AG08396 (cell line): ENCODE measurements at places on chromosomes 7 and 10.

DNA sequence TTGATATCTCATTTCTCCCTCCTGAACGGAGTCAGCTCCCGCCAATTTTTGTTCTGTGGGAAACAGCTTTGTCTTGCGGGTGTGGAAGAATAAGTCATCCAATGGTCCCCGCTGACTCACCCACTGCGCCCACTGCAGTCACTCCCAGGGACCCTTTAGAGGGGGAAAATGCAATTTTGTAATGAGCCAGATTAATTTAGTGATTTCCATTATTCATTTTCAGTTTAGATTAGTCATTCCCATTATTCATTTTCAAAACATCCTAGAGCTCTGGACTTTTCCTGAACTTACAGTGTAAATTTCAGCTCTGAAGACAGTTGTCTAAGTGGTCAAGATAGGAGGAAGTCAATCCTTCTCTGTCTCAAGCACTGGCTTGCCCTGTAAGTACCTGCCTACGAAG lies 154.9 kb upstream of the TMEM72 start:
- DNase-seq: no peak

DNA sequence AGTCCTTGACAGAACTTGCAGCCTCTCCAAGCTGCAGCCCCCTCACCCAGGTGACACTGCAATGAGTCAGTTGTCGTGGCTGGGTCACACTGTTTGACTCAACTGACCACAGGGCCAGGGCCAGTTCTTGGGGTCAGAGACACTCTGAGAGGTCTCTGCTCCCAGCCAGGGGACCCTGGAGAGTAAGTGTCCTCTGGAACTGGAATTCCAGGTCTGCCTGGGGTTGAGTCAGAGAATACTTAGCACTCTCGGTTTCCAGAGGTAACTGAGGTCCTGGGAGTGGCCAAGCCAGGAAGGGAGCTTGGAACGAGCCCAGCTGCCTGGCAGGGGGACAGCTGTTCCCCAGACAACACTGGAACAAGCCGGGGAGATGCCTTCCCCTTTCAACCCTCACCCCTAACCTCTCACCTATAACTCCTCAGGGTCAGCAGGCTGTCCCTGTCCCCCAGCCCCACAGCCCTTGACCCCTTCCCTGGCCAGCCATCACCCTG lies 2.2 kb upstream of the MYL10 start:
- no peak for DNase-seq

DNA sequence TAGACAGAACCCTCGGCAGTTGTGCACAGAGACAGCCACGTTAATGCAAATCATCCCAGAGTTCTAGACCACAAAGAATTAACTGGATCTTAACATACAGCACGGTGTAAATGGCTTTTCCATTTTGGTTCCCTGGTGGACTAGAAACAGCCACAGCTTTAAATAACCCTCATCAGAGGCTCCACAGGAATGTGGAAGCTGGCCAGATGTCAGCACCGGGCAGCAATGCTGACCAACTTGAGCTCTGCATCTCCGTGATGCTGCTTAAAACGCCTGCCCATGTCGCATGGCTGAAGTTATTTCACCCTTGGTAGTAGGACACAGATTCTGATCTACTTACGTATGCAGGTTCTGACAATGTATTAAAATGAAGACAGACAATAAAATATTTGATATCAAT lies 24.5 kb downstream of the RSU1 start:
- DNase-seq: peak; percentile 44

GRCh38 chr10:99788598-99789256 lies 6.3 kb downstream of the ABCC2 start:
- DNase-seq: peak; percentile 45

GRCh38 chr7:29555061-29555460 lies 8.6 kb upstream of the PRR15 start:
- no peak for DNase-seq

GRCh38 chr7:71220210-71220695 lies 88.3 kb downstream of the GALNT17 start:
- no peak for DNase-seq

- no peak for DNase-seq
Measured at GRCh38 chr7:19728716-19729115, 19.9 kb upstream of the POLR1F start.

DNA sequence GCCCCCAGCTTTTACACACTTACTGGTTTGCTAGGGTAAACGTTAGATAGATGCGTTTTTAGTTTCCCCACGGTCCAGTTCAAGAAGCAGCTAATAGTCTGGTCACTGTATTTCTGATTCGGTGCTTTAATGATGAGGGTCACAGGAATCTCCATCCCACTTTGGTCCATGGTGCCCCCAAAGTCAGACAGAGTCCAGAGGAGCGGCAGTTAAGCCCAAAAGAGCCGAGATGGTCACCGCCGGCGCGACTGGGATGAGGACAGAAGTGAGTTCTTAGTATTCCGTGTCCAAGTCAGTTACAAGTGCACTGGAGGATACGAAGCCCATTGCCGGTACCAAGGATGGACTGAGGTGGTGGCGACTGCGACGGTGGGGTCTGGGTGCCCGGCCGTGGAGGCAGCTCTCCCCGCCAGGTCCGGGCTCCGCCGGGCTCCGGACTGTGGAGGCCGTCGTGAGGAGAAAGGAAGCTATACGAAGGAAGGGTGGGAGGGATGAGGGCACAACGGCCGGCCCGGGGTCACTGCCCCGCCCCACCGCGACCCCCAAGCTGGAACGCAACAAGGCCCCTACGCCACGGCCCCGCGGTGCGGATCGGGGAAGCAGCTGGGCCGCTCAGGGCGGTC lies 663 bp downstream of the HERPUD2 start:
- DNase-seq: peak; percentile 36

GRCh38 chr7:12385364-12385786 lies 18.3 kb downstream of the VWDE start:
- DNase-seq: no peak

DNA sequence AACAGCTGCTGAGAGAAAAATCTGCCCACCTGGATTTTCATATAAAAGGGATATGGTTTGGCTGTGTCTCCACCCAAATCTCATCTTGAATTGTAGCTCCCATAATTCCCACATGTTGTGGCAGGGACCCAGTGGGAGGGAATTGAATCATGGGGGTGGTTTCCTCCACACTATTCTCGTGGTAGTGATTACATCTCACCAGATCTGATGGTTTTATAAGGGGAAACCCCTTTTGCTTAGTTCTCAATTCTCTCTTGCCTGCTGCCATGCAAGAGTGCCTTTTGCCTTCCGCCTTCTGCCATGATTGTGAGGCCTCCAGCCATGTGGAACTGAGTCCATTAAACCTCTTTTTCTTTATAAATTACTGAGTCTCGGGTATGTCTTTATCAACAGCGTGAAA lies 20.8 kb upstream of the MKI67 start:
- no peak for DNase-seq

GRCh38 chr7:7424151-7424873 lies 111.4 kb downstream of the COL28A1 start:
- DNase-seq: peak; percentile 60

GRCh38 chr7:36692456-36692855 lies 31.8 kb downstream of the AOAH start:
- no peak for DNase-seq

DNA sequence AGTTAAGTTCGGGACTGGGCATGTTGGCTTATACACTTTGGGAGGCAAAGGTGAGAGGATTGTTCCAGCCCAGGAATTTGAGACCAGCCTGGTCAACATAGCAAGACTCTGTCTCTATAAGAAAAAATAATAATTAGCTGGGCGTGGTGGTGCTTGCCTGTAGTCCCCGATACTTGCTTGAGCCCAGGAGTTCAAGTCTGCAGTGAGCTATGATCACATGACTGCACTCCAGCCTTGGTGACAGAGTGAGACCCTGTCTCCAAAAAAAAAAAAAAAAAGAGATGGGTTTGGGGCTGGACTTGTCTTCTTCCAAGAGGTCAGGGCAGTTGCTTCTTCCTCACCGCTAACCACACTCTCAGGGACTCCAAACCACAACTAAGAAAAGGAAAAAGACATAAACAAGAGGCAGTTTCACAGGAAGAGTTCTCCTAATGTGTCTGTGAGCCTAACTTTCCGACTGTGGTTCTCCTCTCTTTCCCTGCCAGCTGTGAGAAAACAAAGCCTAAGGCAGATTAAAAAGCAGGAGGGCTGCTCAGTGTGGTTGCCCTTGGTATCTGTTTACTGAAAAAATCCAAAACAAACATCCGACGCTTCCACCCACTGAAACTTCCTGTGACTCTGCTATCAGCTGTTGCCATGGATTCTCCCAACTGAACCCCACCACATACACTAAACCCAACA lies 2.4 kb upstream of the SERPINE1 start:
- DNase-seq: peak; percentile 56

DNA sequence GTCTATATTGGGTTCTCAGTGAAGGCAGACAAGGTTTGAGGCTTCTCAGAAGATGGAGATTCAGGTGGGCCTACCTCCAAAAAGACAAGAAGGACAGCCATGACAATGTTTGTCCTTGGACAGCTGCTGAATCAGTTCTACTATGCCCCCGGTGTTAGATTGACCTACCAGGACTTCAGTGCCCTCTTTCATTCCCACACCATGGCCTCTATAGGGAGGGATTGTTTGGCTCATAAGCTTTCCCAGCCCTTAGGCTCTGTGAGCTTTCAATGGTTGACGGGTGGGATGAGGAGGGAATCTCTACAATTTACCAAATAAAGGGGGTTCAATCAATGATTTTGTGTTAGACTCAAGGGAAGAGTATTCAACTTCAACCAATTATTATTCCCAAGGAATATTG lies 23.4 kb upstream of the RAPGEF5 start:
- no peak for DNase-seq

GRCh38 chr10:118980135-118980865 lies 49.2 kb upstream of the NANOS1 start:
- no peak for DNase-seq

- peak; percentile 76 for DNase-seq
Measured at GRCh38 chr7:47088329-47089067, 493.4 kb downstream of the TNS3 start.
